ENCODE measurements at places on chromosomes 11 and 22.

DNA sequence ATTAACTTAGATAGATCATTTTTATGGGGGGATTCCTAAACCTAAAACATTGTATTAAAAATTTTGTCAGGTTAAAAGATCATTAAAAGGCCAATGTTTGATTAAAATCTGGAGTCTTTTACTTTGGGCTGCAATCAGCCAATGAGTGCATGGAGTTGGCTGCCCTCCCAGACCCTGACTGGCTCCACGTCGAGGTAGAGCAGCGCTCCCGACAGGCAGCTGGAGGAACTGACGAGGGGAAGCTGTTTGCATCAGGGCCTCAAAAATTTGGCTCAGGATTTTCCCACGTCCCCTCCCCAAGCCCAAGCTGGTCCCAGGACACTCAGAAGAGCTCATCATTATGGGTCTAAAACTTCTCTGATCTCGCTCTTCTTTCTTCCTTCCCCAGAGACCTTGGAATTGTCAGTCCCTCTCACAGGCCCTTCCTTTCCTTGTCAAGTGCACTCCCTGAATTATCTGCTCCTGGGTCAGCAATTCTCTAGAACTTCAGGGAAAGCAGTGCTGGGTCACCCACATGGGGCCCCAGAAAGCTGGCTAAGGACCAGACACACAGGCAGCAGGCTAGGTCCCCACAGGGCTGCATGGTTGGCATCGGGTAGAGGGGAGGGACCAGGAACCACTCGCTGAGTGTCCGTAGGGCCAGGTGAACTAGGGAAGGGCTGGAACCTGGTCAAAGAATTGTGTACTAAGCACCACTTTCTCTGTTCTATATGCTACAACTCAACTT lies 119.6 kb upstream of the IGLL5 start:
- no peak for DNase-seq

DNA sequence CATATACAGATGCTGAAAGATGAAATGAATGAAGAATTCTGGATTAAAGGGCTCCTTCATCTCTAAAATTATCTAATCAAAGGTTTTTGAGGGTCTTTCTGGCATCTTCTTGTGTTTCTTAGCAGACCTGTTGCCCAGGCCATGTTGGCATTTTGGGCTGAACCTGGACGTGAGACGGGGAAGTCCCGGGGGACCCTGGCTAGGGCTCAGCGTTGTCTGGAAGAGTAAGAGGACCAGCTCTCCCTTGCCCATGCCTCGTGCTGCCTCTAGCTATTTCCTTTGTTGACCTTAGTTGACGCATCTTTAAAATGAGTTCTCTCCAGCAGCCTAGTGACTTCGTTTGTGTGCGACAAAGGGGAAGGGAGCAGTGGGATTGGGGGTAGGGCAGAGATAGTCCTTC lies 152.2 kb downstream of the ST3GAL4 start:
- no peak for DNase-seq

- DNase-seq: no peak
These were observed 40.1 kb downstream of the GLYAT start for GRCh38 chr11:58691675-58692074.

DNA sequence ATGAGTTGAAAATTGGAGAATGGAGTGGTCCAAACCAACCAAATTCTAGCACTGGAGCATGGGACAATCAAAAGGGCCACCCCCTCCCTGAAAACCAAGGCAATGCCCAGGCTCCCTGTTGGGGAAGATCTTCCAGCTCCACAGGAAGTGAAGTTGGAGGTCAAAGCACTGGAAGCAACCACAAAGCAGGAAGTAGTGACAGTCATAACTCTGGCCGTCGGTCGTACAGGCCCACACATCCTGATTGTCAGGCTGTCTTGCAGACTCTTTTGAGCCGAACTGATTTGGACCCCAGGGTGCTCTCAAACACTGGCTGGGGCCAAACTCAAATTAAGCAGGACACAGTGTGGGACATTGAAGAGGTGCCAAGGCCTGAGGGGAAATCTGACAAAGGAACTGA lies 80.5 kb upstream of the ADSL start:
- DNase-seq: no peak

Data from NK-92 treated with Interleukin-12 subunit alpha and Interleukin-12 subunit beta, amount 100 ng/mL, for 24 hours (cell line).